ENCODE measurements at places on chromosomes 4 and X.

GRCh38 chr4:17577665-17578481 lies 875 bp downstream of the LAP3 start:
- no peak for DNase-seq

DNA sequence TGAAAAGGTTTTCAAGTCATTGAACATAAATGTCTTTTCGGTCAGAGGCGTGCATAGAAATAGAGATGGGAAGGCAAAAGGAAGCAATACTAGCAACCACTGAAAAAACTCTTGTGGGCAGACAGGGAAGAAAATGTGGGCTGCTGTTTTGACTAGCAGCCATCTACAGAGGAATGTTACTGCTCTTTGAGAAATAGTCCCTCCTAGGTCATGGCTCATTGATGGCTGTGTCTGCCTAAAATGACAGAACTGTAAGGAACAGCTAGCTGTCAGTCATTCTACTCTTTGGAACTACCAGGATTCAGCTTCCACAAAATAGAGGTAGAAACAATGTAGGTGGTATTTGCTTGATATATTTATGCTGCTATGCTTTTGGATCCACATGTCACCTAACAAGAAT lies 26.9 kb upstream of the TMPRSS11B start:
- no peak for DNase-seq

- DNase-seq = no peak
Measured at GRCh38 chr4:162442128-162442527, 278.3 kb upstream of the FSTL5 start.

DNA sequence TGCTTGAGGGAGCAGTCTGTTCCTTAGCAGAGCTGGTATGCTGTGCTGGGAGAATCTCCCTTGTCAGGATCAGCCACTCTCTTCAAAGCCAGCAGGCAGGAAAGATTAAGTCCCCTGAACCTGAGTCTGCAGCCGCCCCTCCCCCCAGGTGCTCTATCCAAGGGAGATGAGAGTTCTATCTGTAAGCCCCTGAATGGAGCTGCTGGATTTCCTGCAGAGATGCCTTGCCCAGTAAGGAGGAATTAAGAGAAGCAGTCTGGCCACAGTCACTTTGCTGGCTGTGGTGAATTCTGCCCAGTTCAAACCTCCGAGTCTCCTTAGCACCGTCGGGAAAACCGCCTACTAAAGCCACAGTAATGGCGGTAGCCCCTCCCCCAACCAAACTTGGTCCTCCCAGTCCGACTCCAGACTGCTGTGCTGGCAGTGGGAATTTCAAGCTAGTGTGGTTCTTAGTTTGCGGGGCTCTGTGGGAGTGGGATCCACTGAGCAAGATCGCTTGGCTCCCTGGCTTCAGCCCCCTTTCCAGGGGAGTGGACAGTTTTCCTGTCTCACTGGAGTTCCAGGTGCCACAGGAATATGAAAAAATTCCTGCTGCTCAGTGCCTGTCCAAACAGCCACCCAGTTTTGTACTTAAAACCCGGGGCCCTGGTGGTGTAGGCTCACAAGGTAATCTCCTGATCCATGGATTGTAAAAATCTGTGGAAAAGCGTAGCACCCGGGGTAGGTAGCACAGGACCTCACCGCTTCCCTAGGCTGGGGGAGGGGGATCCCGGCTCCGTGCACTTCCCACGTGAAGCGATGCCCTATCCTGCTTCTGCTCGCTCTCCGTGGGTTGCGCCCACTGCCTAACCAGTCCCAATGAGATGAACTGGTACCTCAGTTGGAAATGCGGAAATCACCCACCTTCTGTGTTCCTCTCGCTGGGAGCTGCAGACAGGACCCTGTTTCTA lies 38.0 kb downstream of the RAB28 start:
- DNase-seq = no peak

- peak; percentile 60 for DNase-seq
Measured at GRCh38 chrX:42943051-42943974, 165.3 kb upstream of the PPP1R2C start.

GRCh38 chr4:40199999-40200874 lies 3.4 kb downstream of the RHOH start:
- DNase-seq = peak; percentile 79

- DNase-seq = no peak
Measured at GRCh38 chrX:69014200-69014599, 151.1 kb downstream of the PJA1 start.

DNA sequence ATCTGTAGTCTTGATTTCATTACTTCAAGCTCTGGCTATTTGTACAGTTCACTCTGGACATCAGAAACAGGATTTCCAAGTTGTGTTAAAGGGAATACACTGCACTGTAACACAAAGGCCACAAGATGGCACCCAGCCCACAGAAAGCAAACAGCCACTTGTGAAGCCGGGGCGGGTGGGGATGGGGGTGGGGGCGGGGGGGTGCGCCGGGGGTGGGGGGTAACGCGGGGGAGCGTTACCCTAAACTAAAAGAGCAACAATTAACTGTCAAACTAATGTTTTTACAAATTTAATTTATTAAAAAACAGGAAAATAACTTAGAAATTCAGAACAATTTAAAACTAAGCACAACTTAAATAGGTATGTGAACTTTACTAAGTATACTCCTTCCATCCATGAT lies 27.3 kb downstream of the PRDX4 start:
- peak; percentile 47 for DNase-seq

- peak; percentile 41 for DNase-seq
Measured at GRCh38 chrX:107715331-107716117, 60.1 kb downstream of the TSC22D3 start.

GRCh38 chr4:98383431-98384106 lies 122.4 kb downstream of the RAP1GDS1 start:
- DNase-seq = no peak

DNA sequence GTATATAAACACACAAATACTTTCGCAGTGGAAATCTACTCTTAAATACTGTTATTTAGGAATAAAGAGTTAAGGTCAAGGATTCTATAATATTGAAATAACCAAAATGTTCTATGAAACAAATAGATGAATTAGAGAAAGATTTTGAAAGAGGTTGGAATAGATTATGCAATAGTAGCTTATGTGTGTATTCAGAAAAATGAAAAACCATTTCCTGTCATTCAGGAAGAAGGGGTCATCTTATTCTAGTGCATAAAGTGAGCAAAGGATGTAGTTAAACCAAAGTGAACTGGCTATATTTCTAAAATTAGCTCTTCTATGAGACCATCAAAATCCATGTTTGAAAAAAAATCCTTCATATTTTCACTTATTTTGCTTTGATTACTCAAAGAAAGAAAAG lies 30.0 kb upstream of the MYOZ2 start:
- no peak for DNase-seq

DNA sequence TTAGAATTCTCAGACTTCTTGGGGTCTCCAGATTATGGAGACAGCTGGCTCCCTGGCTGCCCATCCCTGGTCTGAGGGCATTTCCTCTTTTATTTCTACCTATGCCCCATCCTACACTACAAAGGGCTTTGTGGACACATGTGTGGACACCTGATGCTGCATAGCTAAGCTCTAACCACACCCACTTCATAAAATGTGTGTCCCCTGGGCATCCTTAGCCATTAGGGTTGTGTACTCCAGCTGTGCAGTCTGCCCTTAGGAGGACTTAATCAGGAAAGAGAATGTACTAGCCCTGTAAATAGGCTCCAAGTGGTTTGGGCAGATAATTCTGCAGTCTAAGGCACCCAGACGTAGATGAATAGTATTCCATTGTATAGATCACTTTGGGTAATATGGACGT lies 47.0 kb downstream of the COQ2 start:
- no peak for DNase-seq

GRCh38 chr4:143288171-143288570 lies 48.5 kb upstream of the GAB1 start:
- no peak for DNase-seq

DNA sequence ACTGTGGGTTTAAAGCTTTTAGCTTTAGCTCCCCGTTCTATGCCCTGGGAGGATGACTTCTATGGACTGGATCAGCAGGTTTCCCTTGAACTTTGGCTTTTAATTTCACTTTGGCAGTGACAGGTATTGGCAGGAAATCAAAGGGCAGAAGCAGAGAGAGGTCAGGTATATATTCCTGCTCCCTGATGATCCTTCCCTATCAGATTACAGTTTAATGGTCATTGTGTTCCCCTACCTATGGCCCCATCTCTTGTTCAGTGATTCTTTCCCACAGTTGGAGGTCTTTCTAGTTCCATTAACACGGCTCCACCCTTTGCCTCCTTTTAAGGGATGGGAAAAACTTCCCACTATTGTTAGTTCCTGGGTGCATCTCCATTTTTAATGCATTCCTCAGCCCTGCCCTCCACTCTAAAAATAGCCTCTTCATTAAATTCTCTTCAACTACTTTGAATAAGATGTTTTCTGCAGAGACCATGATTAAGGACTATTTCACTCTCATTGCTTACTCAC lies 107.8 kb upstream of the TMEM47 start:
- DNase-seq = no peak

DNA sequence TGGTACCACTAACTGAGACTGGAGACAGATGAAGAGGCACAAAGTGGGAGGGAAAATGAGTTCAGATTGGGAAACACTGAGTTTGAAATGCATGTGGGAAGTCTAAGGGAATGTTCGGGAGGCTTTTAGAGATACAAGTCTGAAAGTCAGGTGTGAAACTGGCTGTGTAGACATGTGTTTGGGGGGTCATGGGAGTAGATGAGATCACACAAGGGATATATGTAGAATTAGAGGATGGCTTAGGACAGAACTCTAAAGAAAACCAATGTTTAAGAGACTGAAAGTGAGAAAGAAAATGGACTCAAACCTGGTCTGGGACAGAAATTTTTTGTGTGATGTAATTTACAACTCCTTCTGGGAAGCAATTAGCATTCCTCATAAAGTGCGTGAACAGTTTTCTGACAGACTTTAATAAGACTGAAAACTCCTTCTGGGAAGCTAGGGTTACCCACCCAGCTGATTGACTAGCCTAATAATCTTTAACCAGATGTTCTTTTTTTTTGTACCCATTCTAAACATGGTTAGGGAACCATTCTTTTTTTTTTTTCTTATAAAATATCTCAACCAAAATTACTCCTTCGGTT lies 8.7 kb upstream of the JADE1 start:
- DNase-seq = no peak

DNA sequence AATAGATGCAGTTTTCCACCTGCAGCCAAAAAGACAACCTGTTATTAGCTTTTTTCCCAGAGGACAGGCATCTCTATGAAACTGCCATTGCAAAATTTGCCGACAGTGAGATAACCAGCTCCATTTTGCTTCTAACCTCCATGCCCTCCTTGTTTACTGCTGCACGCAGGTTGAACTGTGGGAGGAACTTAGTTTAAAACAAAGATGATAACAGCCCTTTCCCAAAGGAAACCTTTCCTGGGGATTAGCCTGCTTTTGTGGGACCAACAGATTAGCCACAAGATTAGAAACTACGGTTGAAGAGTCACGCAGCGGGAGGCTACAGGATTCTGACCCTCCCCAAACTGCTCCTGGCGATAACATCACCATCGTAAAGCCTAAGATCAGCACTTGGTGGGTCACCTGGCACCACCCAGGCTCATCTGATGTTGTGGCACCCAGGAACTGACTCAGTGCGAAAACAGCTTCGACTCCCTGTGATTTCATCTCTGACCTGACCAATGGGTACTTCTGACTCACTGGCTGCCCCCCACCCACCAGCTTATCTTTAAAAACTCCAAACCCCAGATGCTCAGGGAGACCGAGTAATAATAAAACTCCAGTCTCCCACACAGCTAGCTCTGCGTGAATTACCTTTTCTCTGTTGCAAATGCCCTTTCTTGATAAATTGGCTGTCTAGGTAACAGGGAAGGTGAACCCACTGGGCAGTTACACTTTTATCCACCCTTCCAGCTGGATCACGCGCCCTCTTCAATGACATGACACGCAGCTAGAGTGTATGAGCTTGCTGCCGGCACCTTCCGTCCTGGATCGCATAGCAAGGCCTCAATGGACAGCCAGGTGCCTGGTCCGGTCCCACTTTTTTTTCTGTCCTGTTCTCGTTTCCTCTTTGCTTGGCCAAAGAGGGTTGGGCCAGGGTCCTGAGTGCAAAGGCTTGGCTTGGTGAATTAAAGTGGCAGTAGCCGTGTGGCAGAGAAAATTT lies 27.2 kb downstream of the NOP14 start:
- DNase-seq = peak; percentile 49

GRCh38 chr4:70728091-70728490 lies 6.3 kb downstream of the RUFY3 start:
- DNase-seq = no peak

DNA sequence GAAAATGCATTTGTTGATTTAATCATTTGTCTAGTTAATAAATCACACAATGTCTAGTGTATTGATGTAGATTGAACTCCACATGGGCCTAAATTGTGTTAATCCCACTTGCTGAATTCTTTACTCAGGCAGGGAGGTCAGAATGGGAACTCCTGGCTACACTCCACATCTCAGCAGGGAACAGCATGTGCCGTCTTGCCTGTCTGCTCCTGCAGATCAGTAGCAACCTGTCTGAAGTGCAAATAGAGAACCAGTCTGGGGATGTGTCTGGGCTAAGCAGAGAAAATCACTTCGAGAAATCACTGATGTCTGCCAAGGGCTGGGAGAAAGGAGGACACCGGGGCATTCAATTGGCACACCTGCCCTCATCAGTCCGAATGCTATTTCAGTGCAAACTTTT lies 16.5 kb upstream of the MXRA5 start:
- DNase-seq = no peak

GRCh38 chr4:8366601-8367000 lies 73.9 kb downstream of the ACOX3 start:
- DNase-seq = no peak

DNA sequence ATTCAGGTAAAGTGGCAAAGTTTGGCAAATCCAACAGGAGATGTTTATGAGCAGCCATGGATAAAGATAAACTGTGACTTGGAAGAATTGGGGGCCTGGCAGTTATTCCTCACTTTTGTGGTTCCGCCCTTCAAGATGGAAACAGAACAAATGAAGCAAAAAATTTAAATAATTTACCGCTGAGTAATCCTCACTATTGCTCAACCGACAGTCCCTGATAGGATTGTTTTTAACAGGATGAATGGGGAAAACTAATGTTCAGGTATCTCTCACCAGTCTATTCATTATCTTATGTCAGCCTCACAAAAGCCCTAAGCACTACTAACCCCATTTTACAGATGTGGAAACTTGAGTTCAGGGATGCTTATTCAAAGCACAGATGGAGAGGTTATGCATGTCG lies 90.8 kb downstream of the FNIP2 start:
- DNase-seq = no peak

DNA sequence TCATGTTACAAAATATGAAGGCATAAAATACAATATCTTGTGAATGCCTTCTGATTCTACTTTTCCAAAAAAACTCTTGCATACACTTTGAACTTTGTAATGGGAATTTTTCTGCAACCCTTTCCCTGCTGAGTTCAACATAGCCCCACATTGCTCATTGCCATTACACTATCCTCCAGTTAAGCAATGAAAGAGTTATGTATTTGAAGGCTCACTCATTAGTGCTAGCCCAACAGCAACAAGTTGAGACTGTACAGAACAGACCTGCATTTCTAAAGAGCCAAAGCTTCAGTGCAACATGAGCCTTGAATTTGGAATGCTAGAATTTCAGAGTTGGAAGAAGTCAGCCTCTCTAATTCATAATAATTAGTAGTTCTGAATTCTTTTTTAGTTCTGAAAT lies 44.4 kb upstream of the STAG2 start:
- DNase-seq = no peak

GRCh38 chrX:43631841-43632240 lies 24.3 kb upstream of the MAOA start:
- no peak for DNase-seq

All from CD4-positive, alpha-beta T cell treated with Interleukin-1 beta for 1 hour (primary cell).